ENCODE measurements at places on chromosomes 7 and 10. TPM values are rescaled to one million over a fixed set of nuclear protein-coding genes. Genes with fewer than 3 reads are reported as not detected.

Gene COBL
- 22.3 TPM for total RNA-seq

Gene GSDME
- total RNA-seq = 5.3 TPM

Gene HPSE2
- not detected for total RNA-seq

Gene CTTNBP2
- total RNA-seq = 25.7 TPM

Gene GALNT11
- 54.4 TPM for total RNA-seq

Gene ARHGAP22
- 1.6 TPM for total RNA-seq

Gene UNCX
- not detected for total RNA-seq

Gene TMEM270
- total RNA-seq = not detected

Gene ANKRD30A
- not detected for total RNA-seq

Gene NKX2-3
- total RNA-seq = 2.9 TPM

Gene MUC12
- not detected for total RNA-seq

Gene ITGA8
- total RNA-seq = 0.78 TPM

Gene SLC18A2
- total RNA-seq = 1.6 TPM
